Activated gamma-delta T cell treated with anti-CD3 and anti-CD28 coated beads, Interleukin-2, amount 50 U/mL, for 16 hours (primary cell): ENCODE measurements at places on chromosomes 4 and X.

DNA sequence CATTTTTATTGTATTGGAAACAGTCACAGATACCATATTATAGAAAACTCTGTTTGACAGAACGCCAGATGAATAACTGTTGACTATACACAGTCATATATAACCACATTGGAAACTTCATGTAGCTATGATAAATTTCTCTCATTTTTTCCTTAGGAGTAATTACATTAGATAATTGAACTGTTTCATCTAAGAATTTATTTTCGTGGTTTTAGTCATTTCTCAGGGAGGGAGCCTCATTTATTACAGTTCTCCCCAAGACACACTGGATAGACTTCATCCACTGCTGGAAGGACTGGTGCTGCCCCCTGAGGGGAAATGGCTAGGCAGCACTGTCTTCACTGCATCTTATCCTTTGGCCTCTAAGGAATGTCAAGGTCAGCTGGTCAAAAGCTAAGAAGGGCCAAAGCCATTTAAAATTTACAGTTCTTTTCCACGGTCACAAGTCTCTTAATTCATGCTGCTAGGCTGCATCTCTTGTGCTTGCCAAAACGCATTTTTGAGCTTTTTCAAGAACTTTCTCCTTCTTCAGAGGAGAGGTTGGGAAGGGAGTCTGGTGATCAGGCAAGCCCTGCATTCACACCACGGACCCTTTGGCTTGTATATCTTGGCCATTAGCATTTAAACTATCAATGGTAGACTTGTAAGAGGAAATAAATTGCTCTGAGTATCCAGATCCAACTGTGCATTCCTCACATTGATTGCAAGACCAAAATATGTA is 145.1 kb downstream of the CBR4 start:
- DNase-seq: no peak

- DNase-seq: no peak
Observed at GRCh38 chrX:69070949-69071650, 94.2 kb downstream of the PJA1 start.

DNA sequence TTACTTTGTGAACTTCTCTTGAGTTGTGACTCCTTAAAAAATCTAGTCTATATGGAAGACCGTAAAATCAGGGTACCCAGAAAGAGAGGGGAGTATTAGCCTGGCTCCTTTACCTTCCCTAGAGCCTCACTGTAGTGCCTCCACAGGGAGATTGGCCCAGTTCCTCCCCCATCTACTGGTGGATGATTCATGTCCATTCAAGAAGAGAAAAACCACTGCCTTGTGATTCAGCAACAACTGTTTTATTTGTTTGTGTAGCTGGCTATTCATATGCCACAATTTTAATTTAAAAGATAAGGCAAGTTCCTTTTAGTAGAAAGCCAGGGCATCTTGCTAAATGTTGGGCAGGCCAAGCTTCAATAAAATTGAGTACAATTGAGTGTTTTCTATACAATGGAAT is 221.8 kb upstream of the KCNIP4 start:
- DNase-seq: no peak

DNA sequence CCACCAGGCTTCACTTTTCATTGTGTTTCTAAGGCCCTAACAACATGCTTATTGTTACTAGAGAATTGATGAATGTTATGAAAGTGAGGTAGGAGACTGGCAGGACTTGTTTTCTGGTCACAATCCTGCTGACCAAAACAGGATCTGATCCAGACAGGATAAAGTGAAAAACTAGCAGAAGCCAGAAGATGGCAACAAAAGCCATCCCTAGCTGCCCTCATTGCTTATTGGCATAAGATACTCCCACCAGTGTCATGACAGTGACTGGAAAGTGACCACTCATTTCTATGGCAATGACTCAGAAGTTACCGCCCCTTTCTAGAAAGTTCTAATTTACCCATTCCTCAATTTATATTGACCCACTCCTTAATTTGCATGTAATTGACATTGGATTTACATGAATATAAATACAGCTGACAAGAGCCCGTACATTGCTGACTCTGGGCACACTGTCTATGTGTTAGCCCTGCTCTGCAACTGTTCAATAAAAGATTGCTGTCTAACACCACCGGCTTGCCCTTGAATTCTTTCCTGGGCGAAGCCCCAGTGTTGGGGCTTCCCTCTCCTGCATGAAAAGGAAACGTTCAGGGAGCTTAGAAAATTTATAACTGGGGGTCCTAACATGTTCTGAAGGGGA is 30.0 kb upstream of the FGG start:
- no peak for DNase-seq

GRCh38 chrX:79368441-79368840 is 1.3 kb upstream of the ITM2A start:
- DNase-seq: no peak

- DNase-seq: no peak
Observed at GRCh38 chrX:19772822-19773628, 114.4 kb downstream of the SH3KBP1 start.

DNA sequence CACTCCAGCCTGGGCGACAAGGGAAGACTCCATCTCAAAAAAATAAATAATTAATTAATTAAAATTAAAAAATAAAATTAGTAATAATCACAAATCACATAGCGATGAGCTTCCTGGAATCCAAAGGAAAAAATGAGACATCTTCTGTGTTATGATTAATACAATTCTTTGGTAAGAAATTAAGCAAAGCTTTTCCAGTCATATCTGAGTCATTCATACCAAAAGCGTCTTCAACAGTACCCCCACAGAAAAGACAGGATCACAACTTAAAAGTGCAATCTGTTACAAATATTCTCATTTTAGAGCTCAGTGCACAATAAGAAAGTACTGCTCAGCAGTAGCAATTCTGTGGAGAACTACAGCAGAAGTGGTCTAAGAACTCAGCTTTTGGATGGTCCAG is 168.5 kb upstream of the MXRA5 start:
- no peak for DNase-seq

DNA sequence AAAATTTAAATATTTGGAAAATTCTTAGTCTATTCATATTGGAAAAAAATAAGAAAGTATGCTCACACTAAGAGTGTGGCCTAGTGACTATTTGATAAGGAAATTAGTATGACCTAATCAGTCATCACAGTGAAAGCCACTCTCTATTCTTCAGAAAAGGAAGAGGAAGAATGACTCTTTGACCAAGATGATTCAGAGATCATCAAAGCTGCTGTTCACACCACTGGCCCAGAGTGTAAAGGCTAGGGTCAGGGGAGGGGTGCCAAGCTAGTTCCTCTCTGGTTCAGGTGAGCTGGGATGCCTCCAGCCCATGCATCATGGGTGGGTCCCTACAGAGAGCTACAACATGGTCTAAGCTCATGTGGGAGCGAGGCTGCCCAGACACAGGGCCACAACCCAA is 396.9 kb upstream of the NDST3 start:
- no peak for DNase-seq

- no peak for DNase-seq
Observed at GRCh38 chr4:55491486-55491885, 55.2 kb downstream of the CLOCK start.

- no peak for DNase-seq
Observed at GRCh38 chr4:153649572-153649991, 34.5 kb upstream of the TLR2 start.

GRCh38 chr4:17195461-17196275 is 297.2 kb upstream of the LDB2 start:
- no peak for DNase-seq

GRCh38 chr4:99891351-99891750 is 2.9 kb downstream of the LAMTOR3 start:
- no peak for DNase-seq

DNA sequence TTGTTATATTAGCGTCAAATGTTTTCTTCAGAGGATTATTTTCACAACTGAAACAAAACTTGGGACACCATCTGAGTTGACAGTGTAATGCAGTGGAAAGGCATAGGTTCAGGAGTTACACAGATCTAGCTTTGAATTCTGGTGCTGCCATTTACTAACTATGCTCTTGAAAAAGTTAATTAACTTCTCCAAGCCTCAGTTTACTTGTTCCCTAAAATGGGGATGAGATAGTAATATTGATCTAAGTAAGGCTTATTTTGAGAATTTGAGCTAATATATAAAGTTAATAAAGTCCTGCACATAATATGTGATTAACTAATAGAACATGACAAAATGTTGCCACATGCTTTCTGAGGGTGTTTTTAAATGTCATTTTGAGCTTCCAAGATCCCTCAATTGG is 112.6 kb downstream of the FRAS1 start:
- DNase-seq: no peak

DNA sequence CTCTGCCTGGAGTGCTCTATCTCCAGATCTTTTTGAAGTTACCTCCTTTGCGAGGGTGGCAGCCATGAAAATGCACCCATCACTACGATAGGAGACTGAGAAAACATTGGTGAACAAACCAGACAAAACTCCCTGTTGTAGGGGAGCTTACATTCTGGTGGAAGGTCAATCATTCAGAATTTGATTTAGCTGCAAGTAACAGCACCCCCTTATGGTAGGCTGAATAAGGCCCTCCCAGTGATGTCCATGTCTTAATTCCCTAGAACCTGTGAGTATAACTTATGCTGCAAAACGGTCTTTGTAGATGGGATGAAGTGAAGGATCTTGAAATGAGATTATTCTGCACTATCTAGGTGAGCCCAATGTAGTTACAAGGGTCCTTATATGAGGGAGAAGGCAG is 5.6 kb upstream of the TEC start:
- DNase-seq: no peak

DNA sequence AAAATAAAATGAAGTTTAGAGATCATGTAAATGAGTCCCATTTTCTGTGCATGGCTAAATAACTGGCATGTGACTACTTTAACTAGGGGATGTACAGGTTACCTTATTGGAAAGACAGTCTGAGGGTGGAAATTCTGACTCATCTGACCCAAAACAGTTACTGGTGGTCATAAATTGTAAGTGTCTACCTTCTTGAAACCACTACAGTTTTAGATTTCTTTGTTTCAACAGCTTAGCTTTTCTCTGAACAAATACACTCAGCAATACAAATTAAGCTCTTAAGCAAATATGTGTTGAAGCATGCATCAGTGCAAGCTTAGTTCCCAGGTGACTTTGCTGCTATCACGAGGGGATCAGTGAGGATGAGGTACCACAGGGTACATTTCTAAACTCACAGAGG is 60.7 kb upstream of the PGM2 start:
- no peak for DNase-seq

- no peak for DNase-seq
Observed at GRCh38 chr4:24770032-24770584, 25.3 kb upstream of the SOD3 start.

DNA sequence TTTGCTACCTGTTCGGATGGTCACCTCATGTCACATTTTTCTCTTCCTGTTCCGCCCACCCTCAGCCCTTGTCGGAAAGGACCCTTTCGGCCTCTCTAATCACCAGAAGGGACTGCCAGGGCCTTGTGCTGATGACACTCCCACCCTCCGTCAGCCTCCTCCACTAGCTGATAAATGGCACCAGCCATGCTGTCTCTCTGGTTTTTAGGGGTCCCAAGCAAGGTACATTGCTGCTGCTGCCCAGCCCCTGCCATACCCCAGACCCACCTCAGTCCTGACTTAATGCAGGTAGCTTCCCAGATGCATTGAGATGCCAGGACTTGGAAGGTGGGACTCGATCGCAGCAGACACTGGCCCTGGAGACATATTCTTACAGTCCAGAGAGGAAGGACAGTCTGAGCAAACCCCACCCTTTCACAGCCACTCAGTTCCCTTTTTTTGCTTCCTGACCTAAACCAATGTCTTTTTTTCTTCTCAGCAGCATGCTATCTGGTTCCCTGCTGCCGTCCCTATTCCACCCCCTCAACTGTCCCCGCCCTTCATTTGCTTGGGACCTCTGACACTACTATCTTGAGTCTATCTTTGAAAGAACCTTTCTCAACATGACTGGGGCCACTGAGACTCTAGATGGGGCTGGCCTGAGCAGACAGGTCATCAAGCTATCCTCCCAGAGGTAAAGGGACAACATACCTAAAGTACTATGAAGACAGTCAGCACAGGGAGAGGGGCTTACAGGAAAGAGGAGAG is at the start of gene BTK:
TSS of gene BTK (minus strand) at position 397 of the 747 bp plus-strand sequence. CDS start 10,907 bp downstream, outside the sequence.
- no peak for DNase-seq
